ENCODE measurements at places on chromosomes 3 and 15. TPM values are rescaled to one million over a fixed set of nuclear protein-coding genes. Genes with fewer than 3 reads are reported as not detected.

DNA sequence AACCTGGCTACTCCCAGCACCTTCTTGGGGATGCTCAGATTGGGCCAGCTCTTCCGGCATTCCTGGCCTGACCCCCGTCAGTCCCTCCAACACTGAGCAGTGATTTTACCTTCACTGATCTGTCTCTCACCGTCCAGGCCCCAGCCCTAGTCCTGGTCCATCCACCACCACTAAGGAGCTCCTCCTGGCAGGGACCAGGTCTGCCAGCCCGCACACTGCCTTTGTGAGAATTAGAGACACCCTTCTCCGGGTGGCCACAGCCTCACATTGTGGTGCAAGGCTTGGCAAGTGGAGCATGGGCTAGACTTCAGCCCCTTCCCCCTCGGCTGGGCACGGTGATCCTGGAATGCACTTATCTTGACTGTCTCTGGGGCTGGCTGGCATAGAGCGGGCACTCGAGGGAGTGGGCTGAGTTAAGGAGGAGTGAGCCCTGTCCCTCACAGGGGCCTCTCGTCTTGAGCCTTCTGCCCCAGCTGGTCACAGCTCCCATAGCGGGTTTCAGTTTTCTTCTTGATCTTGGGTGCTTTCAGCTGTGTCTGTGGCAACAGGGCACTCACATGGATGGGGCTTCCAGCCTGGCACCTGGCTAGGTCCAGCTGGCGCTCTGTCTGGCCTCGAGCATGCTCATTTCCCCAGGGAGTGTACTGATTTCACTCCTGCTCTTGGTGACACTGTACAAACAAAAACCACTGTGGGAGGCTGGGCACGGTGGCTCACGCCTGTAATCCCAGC is 53.9 kb downstream of the LINGO1 start:
- no peak for DNase-seq

The MAN2C1 gene
- 102 TPM for total RNA-seq

The LMAN1L gene
- 110 TPM for total RNA-seq

DNA sequence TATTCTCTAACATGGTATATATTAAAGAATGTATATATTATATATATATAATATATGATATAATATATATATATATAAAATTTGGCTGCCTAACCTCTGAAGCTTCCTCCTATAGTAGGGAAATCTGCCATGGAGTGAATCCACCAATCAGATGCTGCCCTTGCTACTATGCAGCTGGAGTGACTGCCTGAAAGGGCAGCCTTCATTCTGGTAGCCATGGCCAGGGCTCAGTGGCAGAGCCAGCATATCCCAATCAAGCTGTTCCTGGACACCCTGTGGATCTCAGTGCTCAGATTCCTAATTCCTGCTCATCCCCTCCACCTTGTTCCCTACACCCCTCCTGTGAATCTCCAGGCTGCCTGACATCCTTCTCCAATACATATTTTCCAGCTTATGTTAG is 2.2 kb upstream of the SH3GL3 start:
- DNase-seq: no peak

The UNC13C gene
- 0.09 TPM for total RNA-seq

DNA sequence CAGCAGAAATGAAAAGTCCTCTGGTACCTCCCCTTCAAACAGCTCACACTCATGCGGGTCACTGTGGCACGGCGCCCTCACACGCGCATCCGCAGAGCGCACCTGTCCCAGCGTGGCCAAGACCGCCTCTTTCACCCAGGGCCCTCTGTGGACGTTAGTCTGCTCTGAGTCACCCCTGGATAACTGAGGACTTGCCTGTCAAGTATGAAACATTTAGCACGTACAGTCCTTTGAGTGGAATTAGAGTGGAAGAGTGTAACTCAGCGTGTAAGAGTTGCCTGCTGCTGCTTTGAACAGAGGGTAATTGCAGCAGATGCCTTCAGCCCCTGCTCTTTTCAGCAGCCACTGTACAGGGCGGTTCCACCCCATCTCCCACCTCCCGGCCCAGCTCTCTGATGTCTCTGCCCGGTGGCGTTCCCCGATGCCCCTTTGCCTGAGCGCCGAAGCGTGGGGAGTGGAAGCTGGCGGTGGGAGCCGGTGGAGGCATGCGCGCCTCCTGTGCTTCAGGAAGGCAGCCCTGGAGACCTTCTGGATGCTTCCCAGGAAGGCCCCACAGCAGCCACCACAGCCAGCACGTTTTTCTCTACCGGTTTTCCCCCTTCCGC is 23.0 kb downstream of the CPN2 start:
- DNase-seq: no peak

The MTFMT gene
- total RNA-seq: 13.9 TPM

DNA sequence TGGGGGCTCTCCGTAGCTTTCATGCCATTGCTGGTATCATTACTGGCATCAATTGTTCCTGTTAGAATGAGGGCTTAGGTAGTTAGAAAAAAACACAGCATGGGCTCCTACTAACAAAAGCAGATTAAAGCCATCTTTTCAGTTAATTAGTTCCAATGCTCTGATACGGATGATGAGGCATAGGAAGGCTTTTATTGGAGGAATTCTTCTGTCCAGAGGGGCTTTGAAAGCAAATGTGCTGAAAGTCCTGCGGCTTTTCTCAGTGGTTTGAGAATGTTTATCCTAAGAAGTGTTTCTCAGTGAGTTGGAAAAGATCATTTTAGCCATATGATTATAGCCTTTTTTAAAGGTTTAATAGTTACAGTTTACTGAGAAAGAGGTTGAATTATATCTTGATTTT is 198.5 kb downstream of the THSD4 start:
- no peak for DNase-seq

GRCh38 chr3:24588629-24589512 is 94.2 kb upstream of the THRB start:
- no peak for DNase-seq

The SLC12A8 gene
- total RNA-seq: 0.92 TPM

The RNU5B-1 gene
- 39.9 TPM for total RNA-seq

GRCh38 chr3:131560795-131561194 is 58.0 kb upstream of the MRPL3 start:
- DNase-seq: no peak

GRCh38 chr3:162729686-162730085 is 1233.1 kb downstream of the OTOL1 start:
- DNase-seq: no peak

The RAD18 gene
- 4.2 TPM for total RNA-seq

DNA sequence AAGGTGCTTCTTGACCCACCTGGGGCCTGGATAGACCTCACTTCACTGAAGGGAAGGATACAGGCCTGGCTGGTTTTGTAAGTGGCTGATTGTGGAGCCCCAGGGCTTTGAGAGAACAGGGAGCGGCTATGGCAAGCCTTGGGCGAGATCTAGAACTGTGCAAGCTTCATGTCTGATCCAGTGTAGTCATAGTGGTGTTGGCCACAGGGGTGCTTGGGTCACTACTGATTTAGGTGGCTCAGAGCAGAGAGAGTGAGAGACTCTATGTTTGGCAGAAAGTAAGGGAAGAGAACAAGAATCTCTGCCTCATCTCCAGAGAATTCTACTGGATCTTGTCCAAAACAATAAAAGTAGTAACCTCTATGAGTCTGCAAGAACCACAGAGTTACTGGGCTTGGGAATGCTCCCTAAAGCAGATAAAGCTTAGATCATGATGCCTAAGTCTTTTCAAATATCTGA is 394.2 kb upstream of the EPHA3 start:
- no peak for DNase-seq

The ESYT3 gene
- total RNA-seq: 0.91 TPM

DNA sequence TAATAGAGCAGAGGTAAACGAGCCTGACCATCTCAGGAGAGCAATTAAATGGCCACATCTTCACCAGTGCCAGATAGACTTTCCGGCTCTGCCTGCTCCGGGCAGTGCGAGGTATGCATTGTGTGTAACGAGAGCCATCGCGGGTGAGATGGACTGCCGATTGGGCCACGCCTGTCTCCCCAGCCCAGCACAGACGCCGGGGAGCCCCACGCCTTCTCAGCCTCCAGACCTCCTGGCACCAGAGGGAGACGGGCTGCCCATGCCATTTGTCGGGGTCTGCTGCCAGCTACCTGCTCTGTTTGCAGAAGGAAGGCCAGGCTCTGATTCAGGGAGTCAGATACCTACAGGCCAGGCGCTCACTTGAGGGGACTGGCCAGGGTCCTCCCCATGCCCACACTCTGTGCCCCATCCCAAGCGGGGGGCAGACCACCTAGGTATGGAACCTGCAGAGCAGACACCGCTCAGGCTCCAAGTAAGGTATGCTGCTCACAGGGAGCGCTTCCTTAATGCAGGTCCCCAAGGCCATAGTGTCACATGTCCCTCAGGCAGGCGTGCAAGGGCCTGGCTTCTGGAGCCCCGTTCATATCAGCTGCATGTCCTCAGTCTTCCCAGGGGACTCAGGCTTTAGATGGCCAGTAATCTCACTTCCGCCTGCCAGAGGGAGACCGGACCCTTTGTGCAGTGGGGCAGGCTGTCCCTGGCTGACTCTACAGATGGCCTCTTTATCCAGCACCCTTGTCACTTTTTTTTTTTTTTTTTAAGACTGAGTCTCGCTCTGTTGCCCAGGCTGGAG is 62.2 kb downstream of the DNAJB8 start:
- no peak for DNase-seq

The ZBTB47 gene
- 68.5 TPM for total RNA-seq

- no peak for DNase-seq
These were observed 38.4 kb upstream of the ALCAM start for GRCh38 chr3:105328338-105328730.

DNA sequence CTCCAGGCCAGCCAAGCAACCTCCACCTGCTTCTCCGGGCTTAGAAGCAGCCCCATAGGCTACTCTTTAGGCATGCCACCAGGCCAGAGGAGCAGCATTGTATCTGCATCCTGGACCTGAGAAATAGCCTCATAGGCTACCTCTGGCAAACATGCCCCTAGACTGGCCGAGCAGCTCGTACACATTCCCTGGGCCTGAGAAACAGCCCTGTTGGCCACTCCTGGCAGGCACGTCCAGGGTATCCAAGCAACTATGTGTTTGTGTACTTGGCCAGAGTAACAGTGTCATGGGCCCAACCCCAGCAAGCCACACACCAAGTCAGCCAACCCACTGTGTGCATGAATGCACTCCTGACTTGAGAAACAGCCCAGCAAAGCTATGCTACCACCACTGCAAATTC is 498.7 kb upstream of the CDIN1 start:
- DNase-seq: no peak

DNA sequence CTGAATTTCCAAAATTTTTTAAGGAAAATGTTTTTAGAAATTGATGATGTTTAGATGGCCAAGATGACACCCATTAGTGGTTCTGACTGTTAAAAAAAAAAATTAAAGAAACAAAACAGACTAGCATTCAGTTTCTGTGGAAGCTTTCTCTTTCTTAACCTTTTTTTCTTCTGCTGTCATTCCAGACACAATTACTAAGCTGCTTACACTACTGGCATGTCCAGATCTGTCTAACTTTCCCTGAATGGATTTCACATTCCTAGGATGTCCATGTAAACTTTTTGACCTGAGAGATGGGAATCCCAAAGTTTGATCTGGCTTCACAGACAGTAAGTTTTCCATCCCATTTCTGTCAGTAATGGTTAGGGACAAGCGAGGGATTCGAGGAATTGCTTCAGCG is 10.3 kb upstream of the MTMR10 start:
- no peak for DNase-seq

- no peak for DNase-seq
These were observed 1.1 kb downstream of the BLM start for GRCh38 chr15:90718232-90718631.

- no peak for DNase-seq
These were observed 80.3 kb downstream of the HMG20A start for GRCh38 chr15:77500989-77501388.

- no peak for DNase-seq
These were observed 551.7 kb upstream of the CFAP20DC start for GRCh38 chr3:59601486-59601885.

The UROC1 gene
- total RNA-seq: not detected

DNA sequence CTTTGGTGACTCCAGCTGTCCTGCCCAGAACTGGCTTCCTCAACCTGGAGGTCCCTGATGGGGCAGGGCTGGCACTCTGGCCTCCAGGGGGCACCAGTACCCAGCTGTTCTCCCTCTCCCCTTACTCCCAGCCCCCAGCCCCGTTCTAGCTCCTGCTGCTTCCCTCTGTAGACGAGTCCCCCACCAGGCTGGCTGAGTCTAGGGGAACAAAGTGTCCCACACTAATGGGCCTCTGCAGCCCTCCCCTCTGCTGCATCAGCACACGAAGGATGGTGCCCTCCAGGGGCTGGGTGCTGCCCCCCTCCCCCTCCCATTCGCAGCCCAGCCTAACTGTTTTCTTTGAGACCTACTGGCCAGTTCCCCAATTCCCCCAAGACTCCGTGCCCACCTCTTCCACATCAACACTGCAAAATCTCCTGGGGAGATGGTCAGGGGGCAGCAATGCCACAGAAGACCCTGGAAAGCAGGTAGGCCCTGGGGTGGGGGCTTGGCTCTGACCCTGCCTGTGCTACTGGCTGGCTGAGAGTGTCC is 4.2 kb downstream of the RHCG start:
- no peak for DNase-seq

DNA sequence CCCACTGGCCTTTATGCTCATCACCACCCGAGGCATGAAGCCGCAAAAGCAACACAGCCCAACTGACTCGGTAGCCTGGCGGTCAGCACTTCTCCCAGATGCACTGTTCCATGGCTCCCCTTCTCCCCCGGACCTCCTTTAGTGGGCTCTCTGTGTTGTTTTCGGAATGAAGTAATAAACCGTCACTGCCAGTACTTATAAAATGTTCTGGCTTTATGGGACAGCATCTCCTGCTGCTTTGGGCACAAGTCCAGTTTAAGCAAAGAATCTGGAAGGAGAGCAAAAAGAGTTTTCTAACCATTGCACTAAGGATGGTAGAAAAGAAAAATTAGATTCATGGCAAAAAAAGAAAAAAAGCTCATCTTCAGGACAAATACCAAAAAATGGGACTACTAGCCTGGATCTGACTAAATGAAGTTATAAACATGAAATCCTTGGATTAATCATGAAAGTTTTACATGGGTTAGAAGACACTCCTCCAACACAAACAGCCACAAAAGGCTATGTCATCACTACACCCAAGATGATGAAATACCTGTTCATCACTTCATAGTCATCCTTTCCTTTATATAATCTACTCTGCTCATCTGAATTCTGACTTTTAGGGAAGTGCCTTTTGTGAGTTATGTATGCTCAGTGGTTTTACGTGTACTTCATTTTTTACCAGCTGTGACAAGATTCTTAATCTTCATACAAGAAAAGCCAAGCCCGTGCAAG is 89.5 kb upstream of the UBE2E2 start:
- no peak for DNase-seq

DNA sequence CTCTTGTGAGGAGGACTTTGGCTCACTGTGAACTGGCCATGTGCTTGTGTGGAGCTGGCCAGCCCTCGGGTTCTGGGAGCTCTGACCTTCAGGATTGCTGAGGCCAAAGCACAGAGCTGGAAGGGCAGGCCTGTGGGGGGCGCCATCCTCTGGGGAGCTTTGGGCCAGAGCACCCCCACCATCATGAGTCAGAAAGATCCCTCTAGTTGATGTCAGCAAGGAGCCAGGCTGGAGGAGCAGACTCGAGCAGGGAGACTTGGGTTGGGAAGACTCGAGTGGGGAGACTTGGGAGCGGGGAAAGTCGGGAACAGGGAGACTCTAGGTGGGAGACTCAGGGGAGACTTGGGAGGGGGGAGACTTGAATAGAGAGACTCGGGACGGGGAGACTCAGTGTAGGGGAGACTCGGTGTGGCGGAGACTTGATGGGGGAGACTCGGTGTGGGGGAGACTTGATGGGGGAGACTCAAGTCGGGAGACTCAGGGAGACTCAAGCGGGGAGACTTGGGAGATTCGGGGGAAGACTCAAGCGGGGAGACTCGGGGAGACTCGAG is 37.7 kb upstream of the PLXNA1 start:
- no peak for DNase-seq

Data from left cardiac atrium (tissue), 4 donors.